ENCODE measurements at places on chromosomes 12 and 14.

DNA sequence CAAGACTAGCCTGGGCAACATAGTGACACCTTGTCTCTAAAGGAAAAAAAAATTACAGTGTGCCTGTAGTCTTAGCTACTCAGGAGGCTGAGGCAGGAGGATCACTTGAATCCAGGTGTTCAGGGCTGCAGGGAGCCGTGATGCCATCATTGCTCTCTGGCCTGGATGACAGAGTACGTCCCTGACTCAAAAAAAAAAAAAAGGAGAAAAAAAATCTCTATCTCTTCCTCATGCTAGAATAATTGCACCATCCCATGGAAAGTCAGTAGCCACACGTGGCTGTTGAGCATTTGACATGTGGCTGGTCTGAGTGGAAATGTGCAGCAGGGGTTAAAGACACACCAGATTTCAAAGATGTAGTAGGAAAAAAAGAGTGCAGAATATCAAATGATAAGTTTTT, 3.8 kb downstream of the RILPL1 start:
- no peak for DNase-seq

GRCh38 chr14:39548358-39548757, 116.1 kb upstream of the FBXO33 start:
- no peak for DNase-seq

DNA sequence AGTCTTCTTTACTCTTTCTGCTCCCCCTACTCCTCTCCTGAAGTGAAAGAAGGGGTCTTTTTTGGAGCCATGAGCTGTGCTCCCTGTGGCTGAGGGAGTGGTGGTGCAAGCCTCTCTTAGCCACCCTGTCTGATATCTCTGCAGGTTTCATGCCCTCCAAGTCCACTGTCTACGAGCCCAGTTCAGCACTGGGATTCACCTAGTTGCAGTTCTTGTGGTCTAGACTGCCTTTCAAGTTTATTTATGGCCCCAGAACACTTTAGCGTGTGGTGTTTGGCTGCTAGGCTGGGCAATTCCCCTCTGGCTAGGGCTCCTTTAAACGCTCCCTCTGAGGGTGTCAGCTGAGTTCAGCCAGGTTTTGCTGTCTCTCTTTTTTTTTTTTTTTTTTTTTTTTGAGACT, 908.6 kb downstream of the TRHDE start:
- DNase-seq, result no peak

DNA sequence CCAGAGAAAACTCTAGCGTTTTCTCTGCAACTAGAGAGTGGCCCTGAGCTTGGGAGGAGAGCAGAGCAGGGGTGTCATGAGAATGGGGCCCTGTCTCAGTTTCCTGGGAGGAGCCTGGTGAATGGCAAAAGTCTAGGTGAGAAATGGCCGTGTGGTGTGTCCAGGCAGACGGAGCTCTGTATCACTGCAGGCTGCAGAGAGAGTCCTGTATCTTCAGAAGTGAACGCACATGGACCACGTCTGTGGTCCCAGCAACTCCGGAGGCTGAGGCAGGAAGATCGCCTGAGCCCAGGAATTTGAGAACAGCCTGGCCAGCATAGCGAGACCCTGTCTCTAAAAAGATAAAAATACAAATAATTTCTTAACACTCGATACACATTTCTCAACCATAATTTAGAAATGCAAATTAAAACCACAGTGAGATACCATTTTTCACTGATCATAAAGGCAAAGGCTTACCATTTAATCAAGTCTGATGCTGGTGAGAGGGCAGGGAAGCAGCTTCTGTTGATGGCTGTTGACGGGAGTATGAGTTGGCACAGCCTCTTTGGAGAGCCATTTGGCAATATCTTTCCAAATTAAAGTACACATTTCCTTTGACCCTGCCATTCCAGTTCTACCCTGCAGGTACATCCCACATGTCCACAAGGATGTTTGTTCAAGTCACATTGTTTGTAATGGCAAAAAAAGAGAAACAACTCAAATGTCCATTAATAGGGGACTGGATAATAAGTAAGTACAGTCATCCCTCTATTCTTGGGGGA, 51.0 kb downstream of the NFKBIA start:
- DNase-seq, result no peak

GRCh38 chr12:80268924-80269749, 169.8 kb downstream of the OTOGL start:
- peak; percentile 96 for DNase-seq

DNA sequence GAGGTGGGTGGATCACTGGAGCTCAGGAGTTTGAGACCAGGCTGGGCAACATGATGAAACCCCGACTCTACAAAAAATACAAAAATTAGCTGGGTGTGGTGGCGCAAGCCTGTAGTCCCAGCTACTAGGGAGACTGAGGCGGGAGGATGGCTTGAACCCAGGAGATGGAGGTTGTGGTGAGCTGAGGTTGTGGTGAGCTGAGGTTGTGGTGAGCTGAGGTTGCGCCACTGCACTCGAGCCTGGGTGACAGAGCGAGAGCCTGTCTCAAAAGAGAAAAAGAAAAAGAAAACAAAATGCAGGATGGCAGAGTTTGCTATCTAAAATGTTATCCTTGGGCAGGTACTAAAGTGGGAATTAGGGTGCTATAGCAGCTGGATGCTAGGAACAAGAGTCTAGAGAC, 10.8 kb upstream of the GPRC5A start:
- DNase-seq, result no peak

GRCh38 chr14:29475641-29476040, 452.0 kb downstream of the PRKD1 start:
- DNase-seq, result no peak

DNA sequence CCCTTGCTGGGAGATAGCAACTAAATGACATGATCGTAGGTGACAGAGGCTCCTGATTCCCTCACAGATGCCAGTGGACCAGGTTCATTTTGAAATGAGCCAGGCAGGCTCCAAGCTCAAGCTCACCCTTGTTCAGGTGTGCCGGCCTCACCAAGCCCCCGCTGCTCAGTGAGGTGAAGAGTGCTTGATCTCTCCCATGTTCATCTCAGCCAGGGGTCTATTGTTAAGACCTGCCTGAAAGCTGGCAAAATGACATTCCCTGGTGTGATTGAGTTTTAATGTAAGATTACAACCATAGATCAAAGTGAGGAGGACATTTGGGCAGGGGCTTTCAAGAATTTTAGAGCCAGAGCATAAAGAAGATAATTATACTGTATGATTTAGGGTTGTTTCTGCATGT, 497.9 kb downstream of the EGLN3 start:
- DNase-seq, result no peak

DNA sequence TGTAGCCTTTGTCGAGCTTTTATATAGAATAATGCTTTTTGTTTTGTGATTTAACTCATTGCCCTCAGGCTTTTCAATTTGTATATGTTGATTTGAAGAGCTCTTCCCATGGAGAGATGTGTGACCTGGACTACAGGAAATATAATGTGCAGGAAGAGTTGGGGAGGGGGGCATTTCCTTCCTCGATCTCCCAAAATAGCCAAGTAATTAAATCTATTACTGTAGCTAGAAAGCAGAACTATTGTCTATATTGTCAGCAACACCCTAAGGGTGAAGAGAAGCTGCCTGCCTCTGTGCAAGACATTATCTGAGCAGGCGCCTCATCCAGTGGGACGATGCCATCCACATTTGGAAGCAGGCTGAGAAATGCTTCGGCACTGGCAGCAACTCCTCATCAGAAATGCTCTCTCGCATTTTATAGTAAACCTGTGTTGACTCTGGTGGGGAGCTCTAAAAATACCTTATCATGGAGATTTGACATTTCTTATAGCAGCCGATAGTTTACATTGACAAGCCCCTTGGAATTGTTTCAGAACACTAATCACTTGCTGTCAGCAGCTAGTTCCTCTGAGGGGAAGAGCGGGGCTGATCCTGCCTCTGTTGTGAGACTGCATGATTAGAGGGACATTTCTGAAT, 392.5 kb upstream of the RGS6 start:
- DNase-seq, result no peak

DNA sequence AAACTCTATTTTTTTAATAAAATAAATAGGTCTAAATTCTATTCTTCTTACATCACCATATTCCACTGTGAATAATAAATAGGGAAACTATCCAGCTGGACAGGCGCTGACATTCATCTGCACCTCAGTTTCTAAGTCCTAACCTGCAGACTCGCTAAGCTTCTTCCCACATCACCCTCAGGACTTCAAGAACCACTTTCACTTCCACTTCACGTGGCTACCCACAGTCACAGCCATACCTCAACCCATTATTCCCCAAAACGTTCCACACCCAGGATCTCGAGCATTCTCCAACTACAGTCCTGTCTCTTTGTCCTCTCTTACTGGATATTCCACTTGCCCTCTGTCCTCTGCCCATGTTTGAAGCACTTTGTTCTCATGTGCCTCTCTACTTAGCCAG, 71.1 kb downstream of the C2CD5 start:
- no peak for DNase-seq

- DNase-seq, result no peak
Measured at GRCh38 chr14:102825307-102826095, 48.3 kb downstream of the TRAF3 start.

DNA sequence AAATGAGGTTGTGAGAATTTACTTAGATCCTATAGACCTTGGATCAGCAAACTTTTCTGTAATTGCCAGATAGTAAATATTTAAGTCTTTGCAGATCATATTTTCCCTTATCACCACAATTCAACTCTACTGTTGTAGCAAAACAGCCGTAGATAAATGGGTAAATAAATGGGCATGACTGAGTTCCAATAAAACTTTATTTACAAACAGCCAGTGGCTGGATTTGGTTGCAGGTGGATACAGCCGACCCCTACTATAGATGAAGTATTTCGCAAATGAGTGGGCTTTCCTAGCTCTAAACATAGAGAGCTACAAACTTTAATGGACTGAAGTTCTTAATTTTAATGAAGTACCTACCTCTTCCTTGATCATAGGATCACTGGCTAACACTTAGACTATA, 100.7 kb downstream of the GPATCH2L start:
- DNase-seq, result no peak

DNA sequence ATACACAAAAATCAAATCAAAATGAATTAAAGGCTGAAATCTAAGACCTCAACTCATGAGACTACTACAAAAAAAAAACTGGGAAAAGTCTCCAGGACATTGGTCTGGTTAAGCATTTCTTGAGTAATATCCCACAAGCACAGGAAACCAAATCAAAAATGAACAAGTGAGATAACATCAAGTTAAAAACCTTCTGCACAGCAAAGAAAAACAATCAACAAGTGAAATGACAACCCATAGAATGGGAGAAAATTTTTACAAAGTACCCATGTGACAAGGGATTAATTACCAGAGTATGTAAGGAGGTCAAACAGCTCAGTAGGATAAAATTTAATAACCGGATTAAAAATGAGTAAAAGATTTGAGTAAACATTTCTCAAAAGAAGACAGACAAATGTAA, 338.7 kb downstream of the SLC16A7 start:
- DNase-seq, result no peak
